ENCODE measurements at places on chromosomes 6 and 20.

DNA sequence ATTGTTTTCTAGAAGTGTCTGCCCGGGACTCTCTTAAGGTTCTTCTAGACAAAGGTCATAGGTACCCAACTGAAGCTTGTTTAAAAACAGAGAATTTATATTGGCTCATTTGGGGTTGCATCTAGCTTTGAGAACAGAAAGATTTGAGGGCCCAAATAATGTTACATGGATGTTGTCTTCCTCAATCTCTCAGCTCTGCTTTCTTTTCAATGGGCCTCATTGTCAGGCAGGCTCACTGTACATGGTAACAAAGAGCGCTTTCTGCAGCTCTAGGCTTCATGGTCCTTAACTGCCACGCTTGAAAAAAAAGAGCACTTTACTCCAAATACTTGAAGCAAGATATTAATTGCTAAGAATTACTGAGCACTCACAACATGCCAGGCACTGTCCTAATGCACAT, 22.2 kb downstream of the NHLRC1 start:
- no peak for DNase-seq

GRCh38 chr6:34053721-34054120, 92.2 kb downstream of the GRM4 start:
- DNase-seq: no peak

GRCh38 chr20:47216819-47217410, 139.6 kb downstream of the ZMYND8 start:
- no peak for DNase-seq

DNA sequence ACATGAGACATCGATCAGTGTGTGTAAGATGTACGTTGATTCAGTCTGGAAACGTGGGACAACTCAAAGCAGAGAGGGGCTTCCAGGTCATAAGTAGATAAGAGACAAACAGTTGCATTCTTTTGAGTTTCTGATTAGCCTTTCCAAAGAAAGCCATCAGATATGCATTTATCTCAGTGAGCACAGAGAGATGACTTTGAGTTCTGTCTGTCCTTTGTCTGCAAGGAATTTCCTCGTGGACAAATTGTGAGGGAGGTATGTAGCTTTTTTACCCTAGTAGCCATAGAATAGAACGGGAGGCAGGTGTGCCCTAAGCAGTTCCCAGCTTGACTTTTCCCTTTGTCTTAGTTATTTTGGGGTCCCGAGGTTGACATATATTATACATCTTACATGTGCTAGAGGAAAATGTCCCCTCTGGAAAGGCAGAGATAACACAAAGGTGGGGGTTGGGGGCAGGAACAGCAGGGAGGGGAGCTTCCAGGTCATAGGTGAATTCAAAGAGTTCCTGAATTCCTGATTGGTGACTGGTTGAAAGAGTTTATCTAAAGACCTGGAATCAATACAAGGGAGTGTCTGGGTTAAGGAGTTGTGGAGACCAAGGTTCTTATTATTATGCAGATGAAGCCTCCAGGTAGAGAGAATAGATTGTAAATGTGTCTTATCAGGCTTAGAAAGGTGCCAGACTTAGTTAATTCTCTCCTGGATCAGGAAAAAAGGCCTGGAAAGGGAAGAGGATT, 237.0 kb downstream of the NFATC2 start:
- DNase-seq: no peak

DNA sequence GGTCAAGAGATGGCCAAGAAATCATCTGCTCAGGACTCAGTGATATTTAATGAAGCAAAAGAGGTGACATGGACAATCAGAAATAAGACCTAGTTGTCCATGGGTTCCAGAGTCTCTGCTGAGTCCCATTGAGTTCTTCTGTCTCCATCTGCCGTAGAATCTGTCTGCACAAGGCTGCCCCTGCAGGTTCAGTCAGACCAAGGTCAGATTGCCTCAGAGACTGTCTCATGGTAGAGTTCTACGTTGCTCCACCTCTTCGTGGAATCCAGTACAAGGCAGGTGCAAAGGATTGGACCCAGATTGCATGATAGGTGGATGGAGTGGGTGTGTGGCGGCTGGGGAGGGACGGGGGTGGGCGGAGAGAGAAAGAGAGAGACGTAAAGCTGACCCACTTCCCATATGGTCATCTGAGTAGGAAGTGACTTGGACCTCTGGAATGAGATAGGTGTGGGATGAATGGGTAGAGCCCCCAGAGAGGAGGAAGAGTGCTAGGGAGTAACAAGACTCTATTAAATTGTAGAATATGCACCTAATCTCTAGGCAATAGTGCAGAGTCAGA, 75.3 kb downstream of the SOBP start:
- DNase-seq: no peak

DNA sequence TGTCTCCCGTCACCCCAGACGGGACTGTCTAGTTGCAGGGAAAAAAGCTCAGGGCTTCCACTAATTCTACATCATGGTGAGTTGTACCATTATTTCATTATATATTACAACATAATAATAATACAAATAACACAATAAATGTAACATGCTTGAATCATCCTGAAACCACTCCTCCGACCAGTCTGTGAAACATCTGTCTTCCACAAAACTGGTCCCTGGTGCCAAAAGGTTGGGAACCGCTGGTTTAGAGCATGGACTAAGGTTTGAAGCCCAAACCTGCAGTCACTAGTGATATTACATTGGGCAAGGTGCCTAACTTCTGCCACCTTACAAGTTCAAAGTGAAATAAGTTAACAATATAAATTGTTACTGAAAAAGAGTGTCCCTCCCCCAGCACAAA, 175.7 kb downstream of the PDE10A start:
- no peak for DNase-seq

Data from fibroblast of skin of left quadriceps (primary cell).